ENCODE measurements at places on chromosomes 4 and X. TPM values are rescaled to one million over a fixed set of nuclear protein-coding genes. Genes with fewer than 3 reads are reported as not detected.

- no peaks in the 10 kb centered on the region for H3K4me1 ChIP-seq
- H3K4me3 ChIP-seq: no peak overlapping the region
- no peak for DNase-seq
- no peaks in the 10 kb centered on the region for H3K27me3 ChIP-seq
- peaks cover 2% of the 10 kb centered on the region for H3K36me3 ChIP-seq
- no peak overlapping the region for H3K27ac ChIP-seq
Measured at GRCh38 chrX:100700809-100701208, 31.1 kb downstream of the SYTL4 start.

GRCh38 chrX:14124562-14124961 is 94.9 kb upstream of the GEMIN8 start:
- H3K4me3 ChIP-seq: no peak overlapping the region
- H3K4me1 ChIP-seq: no peaks in the 10 kb centered on the region
- no peaks in the 10 kb centered on the region for H3K36me3 ChIP-seq

DNA sequence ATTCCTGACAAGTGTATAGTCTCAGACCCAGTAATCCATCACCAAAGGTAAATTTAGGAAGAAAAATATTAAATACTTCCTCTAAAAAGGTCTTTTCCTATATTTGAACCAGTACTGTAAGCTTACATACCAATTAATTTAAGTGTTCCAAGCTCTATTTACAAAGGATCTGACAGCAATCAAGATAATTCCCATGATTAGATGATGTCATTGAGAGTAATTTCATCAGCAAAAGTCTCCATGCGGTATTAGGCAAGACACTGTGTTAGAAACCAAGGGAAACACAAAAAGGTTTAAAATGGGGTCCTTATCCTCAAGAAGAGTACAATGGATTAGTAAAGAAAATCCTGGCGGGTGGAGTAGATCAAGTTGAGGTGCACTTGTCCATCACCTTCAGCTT is 198.5 kb downstream of the PRDM5 start:
- no peaks in the 10 kb centered on the region for H3K27me3 ChIP-seq
- no peak for DNase-seq
- no peak overlapping the region for H3K4me3 ChIP-seq
- no peak overlapping the region for H3K27ac ChIP-seq

DNA sequence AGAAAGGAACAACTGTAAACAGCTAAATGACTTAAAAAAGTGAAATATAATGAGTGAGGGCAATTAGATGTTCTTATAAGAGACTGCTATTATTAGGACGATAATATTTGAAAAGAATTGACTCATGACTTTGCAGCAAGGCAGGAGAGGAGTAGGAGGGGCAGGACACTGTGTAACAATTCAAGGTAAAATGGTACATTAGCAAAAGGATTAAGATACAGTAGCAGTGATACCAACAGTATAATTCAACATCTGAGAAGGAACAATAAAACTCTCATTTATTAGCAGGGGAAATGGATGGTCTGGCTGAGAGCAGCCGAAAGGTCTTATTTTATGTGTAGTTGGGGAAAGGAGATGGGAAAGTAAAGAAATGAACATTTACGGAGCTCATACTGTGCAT is 315.5 kb upstream of the BOD1L1 start:
- no peak for DNase-seq
- no peaks in the 10 kb centered on the region for H3K36me3 ChIP-seq
- no peak overlapping the region for H3K27ac ChIP-seq
- no peaks in the 10 kb centered on the region for H3K4me1 ChIP-seq
- H3K4me3 ChIP-seq: no peak overlapping the region
- H3K27me3 ChIP-seq: no peaks in the 10 kb centered on the region

Gene RAI2
- total RNA-seq: 0.25 TPM

Gene NEXMIF
- total RNA-seq: not detected
